ENCODE measurements at places on chromosomes 11 and 22.

DNA sequence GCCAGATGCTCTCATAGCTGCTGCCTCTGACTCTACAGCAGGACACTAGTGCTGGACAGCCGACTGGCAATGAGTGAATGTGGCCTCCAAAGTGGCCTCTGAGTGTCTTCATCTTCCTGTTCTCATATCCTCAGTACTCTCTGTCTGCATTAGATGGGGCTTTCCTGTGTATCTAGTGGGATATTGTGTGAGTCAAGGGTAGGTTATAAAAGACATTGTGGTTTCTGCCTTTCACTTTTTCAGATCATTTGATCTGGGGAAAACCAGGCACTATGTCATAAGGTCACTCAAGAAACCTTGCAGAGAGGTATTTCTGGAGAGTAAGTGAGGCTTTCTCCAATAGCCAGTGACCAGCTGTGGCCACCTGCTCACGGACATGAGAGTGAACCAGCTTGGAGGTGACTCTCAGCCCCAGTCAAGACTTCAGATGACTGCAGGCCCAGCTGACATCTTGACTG is 333.6 kb upstream of the NCAM1 start:
- DNase-seq = no peak

DNA sequence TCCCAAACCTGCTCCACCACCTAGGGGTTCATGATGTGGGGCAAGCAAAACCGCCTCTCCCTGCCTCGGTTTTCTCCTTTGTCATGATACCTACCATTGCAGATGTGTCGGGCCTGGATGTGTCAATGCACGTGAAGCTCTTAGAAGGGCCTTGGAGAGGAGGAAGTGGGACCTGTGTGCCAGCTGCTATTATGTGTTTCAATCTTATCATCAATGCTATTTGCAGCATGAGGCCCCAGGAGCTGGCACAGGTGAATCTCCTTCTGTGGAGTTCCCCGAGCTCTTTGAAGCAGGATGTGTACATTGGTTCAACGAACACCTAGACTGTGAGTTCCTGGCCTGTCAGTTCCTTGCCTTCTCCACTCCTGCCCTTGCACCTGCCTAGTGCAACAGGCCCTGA is 331.6 kb downstream of the CTTN start:
- DNase-seq = no peak

- no peak for DNase-seq
These were observed 52.9 kb downstream of the GAB4 start for GRCh38 chr22:16955081-16955480.

DNA sequence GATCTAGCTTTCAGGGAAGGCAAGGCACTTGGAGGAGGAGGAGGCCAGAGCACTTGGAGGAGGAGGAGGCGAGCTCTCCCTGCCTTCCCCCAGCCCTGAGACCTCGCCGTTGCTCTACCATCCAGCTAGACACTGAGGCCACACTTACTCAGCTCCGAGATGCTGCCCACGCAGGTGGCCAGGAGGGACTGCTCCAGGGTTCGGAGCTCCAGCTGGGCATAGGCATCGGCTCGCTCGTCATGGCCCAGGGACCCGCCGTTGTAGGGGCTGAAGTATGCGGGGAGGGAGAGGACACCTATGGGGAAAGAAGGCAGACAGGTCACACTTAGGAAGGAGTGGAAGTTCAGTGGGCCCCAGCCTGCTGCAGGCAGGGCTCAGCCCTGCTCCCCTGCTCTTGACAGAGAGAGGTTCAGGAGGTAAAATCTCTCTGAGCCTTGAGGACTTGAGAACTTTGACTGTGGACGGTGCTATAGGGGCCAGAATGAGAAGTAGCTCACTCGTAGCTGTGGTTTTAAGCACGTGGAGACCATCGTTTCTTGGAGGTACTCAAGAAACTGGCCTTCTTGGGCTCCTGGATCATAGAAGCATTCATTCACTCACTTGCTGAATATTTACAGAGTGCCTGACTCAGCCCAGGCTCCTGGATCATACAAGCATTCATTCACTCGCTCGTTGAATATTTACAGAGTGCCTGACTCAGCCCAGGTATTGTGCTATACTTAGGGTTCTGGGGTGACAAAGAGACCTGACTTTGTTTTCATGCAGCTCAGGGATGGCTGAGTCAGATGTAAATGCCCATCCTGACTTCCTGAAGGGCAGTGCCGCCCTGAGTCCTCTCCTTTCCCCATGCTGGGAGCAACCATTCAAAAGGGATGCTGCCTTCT is 99.2 kb downstream of the NAT10 start:
- DNase-seq = no peak

DNA sequence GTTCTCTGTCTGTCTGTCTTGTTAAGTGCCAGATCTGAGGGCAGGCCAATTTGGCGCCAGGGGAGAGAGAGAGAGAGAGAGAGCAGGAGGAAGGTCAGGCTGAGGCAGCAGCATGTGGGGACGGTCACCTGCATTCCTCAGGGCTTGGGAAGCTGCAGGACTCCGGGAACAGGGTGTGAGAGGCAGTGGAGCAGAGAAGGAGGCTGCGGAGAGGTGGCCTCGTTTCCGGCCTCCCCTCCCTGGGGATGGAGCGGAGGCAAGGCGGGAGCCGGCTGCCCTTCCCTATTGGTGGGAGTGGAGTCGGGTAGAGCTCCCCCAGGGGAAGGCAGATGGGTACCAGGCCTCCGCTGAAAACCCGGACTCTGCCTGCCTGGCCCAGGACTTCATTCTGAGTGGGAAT is 9.7 kb downstream of the CLMP start:
- DNase-seq = no peak

GRCh38 chr11:112400476-112401014 is 139.9 kb upstream of the PLET1 start:
- no peak for DNase-seq

DNA sequence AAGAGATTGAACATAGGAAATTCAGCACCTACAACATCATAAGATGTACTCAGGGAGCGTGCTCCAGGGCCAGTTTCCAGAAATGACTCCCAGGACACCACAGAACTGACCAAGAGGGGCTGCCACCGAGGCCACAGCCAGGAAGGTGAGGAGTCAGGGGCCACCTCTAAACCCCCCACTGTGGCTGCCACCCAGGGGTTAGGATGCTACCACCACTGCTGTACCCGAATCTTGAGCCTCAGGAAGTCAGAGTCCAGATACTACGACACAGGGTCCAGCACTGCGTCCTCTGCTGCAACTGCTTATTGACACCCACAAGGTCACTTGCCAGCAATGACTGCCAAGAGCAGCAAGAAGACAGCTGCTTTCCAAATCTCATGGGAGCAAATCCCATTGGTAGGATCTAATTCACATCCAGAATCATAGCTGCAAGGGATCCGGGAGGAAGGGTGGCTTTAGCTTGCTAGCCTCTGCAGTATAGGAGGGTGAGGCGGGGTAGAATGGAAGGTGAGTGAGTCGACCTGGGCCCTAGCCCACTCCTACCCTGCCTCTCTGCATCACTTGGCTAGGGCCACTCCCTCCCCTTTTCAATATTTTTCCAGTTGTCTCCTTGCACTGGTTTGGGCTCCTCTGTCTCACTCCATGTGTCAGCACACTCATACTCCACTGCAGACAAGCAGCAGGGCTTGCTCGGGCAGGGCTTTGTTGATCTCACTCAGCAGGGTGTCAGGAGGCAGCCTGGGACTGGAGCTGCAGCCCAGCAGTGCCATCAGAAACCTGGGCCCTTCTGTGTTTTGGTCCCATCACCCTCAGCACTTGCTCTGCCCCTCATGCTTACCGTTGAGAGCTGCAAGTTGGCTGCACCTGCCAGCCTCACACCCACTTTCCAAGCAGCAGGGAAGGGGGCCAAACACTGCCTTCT is 18.1 kb upstream of the CYTH4 start:
- no peak for DNase-seq

DNA sequence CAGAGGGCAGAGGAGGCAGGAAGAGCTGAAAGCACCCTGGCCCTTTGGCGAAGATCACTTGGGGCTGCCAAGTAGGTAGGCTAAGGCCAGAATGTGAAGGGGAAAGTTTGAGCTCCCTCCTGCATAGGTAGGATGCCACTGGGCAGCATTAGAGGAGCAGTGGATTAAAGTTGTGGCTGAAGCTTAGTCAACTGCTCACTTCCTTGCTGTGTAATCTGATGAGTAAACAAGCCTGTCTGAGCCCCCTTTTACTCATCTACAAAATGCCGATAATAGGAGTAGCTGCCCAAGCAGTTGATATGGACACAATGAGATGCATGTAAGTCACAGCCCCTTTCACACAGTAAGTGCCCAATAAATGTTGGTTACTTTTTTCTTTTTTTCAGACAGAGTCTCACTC is 216.4 kb downstream of the MN1 start:
- DNase-seq = no peak

DNA sequence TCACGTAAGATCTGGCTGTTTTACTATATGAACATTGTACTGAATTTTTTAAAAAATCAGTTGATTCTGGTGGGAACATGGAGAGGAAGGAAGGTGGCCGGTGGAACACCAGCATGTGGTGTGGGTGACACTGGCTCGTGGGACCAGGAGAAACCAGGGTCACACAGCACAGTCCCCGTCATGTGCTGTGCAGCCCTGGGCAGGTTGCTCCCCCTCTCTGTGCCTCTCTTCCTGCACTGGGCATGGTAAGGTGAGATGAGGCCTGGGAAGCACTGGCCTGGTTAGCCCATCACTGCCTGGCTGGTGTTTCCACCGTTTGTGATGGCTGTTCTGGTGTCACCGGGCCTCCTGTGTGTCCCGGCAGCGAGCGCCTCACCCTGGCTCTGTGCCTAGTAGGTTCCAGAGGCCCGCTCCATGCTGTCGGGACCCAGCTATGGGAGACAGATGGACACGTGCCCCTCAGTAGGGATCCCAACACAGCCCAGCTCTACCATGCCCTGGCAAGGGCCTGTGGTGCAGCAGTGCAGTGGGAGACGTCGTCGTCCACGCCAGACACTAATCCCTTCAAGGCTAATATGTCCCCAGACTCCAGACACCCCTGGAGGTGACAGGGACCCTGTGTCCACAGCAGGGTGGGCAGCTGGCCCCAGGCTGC is 88.2 kb upstream of the LINC01488 start:
- no peak for DNase-seq

DNA sequence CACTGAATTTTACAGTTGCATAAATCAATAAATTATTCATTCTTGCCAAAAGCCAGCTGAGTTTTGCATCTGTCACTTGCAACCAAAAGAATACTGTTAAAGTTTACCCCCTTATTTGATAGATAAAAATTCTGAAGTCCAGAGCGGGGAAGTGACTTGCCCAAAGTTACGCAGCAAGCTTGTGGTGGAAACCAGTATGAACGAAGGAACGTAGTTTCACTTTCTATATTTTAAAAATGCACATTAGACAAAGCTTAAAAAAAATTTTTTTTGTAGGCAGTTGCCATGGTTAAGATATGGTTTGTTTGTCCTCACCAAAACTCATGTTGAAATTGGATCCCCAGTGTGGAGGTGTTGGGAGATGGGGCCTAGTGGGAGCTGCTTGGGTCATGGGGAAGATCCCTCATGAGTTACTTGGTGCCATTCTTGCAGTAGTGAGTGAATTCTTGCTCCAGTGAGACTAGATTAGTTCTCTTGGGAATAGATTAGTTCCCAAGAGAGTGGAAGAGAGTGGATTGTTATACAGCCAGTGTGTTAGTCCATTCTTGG is 46.3 kb upstream of the SEZ6L start:
- no peak for DNase-seq

DNA sequence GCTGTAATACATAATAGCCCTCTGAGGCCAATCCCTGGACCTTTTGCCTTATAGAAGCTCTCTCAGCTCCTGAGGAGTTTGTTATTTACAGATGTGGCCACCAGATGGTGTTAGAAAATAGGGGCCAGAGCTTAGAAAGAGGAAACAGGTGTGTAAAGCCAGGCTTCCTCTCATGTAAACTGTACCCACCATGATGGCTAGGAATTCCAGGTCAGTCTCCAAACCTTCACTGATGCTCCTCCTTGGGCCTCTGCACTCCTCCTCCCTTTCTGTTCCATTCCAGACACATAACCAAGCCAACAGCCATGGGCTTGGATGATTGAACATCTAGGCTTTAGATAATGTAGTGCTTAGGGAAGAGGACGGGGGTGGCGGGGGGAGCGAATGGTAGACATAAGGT is 39.7 kb downstream of the USP35 start:
- DNase-seq = no peak

- no peak for DNase-seq
These were observed 72.9 kb downstream of the PISD start for GRCh38 chr22:31588970-31589675.

DNA sequence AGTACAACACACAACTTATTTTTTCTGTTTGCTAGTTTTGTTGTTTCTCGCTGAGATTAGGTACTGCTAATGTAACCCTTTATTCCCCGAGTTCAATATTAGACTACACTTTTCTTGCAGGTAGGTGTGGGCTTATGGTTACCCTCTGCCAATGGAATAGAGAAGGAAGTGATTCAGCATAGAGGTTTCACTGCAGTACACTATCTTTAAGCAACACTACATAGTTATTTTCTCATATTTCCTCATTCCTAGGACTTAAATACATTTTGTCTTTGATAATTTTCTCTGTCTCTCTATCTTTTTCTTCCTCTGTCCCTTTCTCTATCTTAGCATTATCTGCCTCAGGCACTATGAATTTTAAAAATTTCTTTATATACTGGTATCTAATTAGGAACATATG is 791.0 kb downstream of the FAM181B start:
- no peak for DNase-seq

DNA sequence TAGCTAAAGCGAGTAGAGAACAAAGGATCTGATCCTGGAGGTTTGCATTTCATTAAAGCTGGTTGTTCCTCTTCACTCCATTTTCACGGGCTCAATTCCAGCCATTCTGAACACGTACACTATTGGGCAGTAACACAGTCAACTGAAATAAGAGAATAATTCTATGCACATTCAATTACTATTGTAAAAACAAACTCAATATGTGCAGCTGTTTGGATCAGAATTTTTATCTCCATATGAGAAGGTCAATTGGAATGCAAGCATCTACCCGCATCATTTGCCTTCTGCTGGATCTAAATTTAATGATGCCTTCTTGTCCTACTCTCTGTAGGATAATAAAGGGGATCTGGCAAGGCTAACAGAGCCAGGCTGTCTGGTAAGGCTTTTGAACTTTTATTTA is 562.8 kb upstream of the CCDC179 start:
- DNase-seq = no peak

GRCh38 chr22:23539135-23539838 is 40.8 kb downstream of the IGLL1 start:
- DNase-seq = peak; percentile 57

GRCh38 chr11:12075822-12076821 is 34.3 kb upstream of the MICAL2 start:
- no peak for DNase-seq

Measured in stimulated activated CD8-positive, alpha-beta memory T cell treated with anti-CD3 and anti-CD28 coated beads, Interleukin-15, amount 100 ng/mL, for 48 hours (primary cell).